Glomerular endothelial cell (primary cell): ENCODE measurements at places on chromosomes 7 and 10. TPM values are rescaled to one million over a fixed set of nuclear protein-coding genes. Genes with fewer than 3 reads are reported as not detected.

Gene SORBS1
- 4.2 and 4.7 TPM in 2 replicates for total RNA-seq

Gene ZCCHC24
- total RNA-seq: 9.4 and 15.8 TPM in 2 replicates

Gene SAMD9L
- 22.6 and 43.6 TPM in 2 replicates for total RNA-seq

Gene GPER1
- 1.4 and 1.8 TPM in 2 replicates for total RNA-seq

Gene PRPS1L1
- not detected in 2 replicates for total RNA-seq

Gene COMMD3
- total RNA-seq: 44.6 and 46.3 TPM in 2 replicates

Gene CABCOCO1
- 0.29 and 0.41 TPM in 2 replicates for total RNA-seq

Gene ACHE
- total RNA-seq: 0.97 and 2.0 TPM in 2 replicates

Gene VAX1
- not detected in 2 replicates for total RNA-seq
